ENCODE measurements at places on chromosomes 4 and X.

- DNase-seq = no peak
These were observed 405.0 kb downstream of the BCOR start for GRCh38 chrX:39692796-39693195.

DNA sequence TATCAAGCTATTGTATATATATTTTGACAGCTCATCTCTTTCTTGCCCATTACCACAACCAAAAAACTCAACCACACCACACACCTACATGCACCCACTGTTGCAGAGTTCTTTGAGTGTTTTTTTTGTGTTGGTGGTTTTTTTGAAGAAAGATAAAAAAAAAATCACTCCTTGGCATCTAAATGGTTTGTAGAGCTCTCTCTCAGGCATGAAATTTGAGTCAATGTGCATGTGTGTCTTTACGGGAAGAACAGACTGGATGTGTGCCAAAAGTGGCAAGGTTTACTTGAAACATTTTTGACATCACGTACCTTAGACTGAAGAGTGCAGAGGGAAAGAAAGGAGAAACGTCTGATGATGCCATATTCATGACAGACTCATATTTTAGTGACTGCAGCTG is 154.2 kb downstream of the FHIP1A start:
- DNase-seq = no peak

- no peak for DNase-seq
These were observed 237.1 kb upstream of the TLL1 start for GRCh38 chr4:165635951-165636350.

- no peak for DNase-seq
These were observed 12.3 kb upstream of the GRIA3 start for GRCh38 chrX:123171781-123172180.

DNA sequence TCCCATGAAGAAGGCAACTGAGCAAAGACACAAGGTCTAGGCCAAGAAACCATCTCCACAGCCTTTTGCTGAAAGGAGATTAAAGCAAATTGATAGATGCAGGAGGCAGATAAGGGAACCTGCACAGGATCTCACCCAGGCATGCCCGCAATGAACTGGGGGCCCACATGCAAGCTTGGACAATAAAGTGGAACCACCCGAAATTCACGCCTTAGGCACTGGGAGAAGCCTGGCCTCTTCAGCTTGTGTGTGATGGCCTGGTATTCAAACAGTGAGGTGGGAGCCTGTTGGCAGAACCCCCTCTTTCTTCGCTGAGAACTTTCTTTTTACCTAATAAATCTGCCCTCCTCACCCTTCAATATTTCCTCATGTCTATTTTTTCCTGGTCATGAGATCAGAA is 213.2 kb downstream of the NR3C2 start:
- DNase-seq = no peak

- DNase-seq = no peak
These were observed 15.5 kb downstream of the CLDN22 start for GRCh38 chr4:183304538-183304937.

- DNase-seq = no peak
These were observed 65.7 kb downstream of the TMEM154 start for GRCh38 chr4:152613841-152614721.

DNA sequence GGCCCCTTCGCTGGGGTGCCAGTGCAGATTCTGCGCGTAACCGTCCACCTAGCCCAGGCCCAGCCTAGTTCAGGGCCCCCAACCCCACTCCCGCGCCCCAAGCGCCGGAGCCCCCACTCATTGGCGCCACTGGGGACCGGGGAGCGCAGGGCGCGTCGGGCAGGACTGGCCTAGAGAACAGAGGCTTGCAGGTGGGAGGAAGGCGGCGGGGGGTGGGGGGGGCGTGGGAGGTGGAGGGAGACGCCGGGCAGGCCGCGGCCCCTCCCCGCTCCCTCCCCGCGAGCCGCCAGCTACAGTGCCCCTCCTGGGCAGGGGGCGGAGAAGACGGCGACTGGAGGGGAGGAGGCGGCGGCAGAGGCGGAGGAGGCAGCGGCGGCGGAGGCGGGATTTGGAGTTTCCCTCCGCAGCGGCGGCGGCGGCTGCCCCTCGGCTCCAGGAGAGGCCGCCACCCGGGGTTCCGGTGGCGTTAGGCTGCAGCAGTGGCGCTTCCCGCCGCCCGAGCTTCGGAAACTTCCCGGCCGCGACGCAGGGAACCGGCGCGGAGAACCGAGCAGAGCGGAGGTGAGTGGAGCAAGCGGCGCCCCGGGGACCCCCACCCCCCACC is 4.8 kb upstream of the DUSP9 start:
- no peak for DNase-seq

DNA sequence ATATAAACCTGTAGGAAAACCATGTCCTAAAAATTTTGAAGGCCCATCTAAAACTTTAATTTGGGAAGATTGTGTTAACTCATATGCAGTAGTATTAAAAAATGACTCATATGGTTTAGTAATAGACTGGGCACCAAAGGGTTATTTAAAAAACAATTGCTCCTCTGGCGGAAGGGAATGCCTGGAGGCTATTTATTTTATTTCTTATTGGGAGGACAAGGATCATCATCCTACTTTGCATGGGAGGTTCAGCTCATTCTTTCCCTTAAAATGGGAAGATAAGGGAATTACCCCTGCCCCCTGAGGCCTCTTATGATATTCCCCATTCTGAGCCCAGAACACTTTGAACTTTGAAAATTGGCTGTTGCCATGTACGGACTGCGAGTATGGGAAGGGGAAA is 29.7 kb upstream of the MGST2 start:
- no peak for DNase-seq

- peak; percentile 52 for DNase-seq
These were observed 314.7 kb downstream of the CHIC1 start for GRCh38 chrX:73877687-73878086.

DNA sequence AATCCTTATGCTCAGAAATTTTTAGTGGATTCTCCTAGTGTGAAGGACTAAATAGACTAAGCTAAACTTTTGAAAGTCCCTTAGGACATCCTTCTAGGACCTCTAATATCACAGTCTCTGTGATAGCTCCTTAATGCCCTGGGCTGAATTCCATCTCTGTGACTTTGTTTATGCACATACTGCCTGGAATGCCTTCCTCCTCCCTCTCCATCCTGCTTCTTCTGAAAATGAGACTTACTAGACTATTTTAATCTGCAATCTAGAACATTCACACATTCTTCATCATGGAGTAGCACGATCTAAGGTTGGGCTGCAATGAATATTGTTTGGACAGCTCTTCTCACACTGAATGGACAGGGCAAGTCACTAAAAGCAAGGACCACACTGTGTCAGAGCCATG is 65.0 kb upstream of the MSX1 start:
- DNase-seq = no peak

DNA sequence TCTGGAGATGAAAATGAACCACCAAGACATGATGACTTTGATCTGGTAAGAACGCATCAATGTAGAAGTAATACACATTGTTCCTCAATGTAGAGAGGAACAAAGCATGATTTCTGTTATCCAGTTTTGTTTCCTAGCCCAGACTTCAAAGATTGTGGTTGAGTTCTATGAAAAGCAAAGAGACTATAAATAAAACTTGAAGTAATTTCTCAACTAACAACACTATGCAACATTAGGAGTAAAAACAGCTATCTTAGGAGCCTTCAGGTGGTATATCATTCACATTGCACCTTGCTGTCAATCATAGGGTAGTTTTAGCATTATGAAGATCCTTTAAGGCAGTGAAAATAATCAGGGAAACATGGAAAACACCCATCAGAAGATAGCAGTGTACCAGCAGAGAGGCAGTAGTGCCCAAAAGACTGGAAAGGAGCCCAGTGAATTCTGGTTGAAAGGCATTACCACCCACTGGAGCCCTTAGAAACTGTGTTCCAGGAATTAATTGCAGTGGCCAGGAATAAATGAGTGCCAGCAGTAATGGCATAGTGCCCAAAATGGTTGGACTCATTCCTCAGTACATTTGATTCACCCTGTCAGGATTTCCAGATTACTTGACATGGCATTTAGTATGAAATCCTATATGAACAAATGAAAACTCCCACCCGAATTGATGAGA is 300.7 kb upstream of the CXXC4 start:
- DNase-seq = no peak

- DNase-seq = no peak
These were observed 495.1 kb upstream of the FAT1 start for GRCh38 chr4:187218705-187219245.

DNA sequence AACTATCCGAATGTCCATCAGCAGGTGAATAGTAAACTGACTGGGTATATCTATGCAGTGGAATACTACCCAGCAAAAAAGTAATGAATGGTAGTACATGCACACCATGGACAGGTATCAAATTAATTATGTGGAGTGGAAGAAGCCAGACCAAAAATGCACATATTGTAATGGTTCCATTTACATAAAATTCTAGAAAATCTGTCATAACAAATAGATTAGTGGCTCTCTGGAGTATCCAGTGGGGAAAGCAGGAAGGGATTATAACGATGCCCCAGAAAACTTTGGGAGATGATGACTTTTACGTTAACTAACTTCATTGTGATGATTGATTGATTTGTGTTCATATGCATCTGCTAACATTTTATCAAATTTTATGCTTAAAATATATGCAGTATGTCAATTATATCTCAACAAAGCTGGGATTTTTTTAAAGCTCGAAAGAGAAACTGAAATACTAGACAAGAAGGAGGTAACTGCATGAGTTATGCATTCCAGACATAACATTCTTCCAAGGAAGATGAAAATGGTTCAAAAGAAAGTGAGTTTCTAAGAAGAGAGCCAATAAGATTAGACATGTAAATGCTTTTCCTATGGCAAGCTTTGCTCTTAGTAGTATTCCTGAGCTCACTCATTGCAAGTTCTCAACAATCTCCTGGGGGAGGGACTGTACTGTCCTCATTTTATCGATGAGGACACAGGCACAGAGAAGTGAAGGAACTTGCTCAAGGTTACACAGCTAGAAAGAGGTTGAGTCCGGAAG is 58.6 kb upstream of the MSX1 start:
- DNase-seq = no peak

GRCh38 chrX:124395145-124395880 is 49.0 kb downstream of the SH2D1A start:
- DNase-seq = no peak

GRCh38 chr4:155005395-155006090 is 202.9 kb upstream of the NPY2R start:
- no peak for DNase-seq

DNA sequence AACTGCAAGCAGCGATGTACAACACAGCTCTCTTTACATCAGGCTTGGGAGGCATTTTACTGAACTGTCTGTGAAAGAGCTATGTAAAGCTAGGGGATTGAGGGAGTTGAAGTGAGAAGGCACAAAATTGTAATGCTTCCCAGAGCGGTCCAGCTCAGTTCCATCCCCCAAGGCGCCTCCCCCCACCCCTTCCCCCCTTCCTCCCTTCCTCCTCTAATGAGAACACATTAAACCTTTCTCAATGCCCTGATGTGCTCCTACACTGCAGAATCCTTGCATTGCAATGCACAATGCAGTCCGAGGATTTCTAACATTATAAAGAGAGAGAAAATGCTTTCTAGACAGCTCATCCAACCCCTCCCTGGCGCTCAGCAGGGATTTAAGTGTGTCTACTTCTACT is 73.9 kb downstream of the CXXC4 start:
- DNase-seq = no peak

DNA sequence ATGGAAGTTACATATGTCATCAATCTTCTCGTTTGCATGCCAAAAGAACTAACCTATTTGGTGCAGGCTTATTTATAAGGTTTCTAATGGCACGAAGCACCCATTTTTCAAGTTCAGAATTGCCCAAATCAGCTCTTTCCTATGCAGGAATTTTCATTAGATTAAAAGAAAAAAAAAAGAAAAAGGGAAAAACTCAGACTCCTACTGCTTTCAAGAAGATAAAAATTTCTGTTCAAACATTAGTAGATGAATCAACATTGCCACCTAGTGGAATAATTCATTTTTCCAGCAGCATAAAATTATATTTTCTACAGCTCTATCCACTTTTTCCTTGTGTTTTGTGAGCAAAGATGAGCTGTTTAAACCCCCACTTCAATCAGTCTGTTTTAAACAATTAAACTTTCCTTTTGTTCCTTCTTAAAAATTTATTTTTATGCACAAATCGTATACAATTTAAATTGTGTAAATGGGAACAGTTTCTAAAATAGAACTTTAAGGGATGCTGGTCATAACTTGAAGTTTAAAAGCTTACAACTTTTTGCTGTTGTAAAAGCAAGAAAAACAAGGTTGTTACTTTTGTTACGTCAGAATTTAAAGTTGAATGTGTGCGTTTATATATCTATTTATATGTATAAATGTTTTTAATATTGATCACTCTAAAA is 309.9 kb downstream of the ARAP2 start:
- DNase-seq = no peak

- no peak for DNase-seq
These were observed 204.8 kb upstream of the CT83 start for GRCh38 chrX:116667346-116668134.

DNA sequence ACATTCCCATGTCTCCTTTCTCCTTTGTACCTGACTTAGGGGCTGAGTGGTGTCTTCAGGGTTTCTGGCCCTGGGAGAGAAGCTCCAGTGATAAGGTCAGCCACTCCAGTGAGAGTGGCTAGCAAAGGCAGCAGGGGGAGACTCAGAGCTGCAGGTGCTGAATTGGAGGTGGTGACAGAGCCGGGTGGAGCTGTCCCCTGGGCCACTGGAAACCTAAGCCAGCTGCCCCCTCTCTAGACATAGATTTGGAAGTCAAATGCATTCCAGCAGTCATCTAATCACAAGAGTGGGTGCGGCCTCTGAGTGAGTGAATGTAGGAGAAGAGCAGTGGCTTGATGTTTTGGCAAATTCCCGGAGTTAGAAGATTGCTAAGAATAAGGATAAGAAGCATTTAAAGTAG is 28.5 kb downstream of the TRIM2 start:
- no peak for DNase-seq

DNA sequence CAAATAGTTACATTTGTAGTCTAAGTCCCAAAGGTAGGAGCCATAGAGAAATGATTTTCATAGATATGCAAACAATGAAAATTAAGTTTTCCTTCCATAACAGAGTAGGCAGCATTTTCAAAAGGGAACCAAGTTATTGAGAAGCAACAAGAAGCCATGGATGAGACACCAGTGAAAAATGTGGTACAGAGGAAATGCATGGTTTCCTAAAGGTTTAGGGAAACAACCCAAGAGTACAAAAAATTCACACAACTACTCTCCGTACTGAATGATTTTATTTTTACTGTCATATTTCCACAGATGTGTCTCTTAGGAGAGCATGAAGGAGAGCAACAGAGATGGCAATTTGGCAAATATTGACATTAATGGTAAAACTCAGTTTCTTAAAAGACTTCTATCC is 1408.9 kb upstream of the PCDH7 start:
- DNase-seq = no peak

DNA sequence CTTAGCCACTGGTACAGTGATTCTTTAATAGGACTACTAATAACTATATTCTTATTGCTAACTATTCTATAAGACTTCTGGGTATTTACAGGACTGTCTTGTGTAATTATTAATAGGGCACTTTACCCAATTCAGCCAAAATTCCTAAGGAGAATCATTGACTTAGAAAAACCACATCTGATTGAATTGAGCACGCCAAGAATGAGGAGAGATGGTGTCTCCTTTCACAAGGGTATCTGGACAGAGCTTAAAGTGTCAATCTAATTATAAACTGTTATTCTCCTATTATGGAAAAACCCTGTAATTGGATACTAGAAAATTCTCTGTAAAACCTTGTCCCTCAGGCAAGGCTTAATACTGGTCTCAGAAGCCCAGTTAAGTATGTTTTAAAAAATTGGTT is 111.1 kb upstream of the TLL1 start:
- DNase-seq = no peak

Measured in iPS DF 19.7 (cell line).